Neuronal stem cell (in vitro differentiated cells): ENCODE measurements at places on chromosomes 5 and 9.

DNA sequence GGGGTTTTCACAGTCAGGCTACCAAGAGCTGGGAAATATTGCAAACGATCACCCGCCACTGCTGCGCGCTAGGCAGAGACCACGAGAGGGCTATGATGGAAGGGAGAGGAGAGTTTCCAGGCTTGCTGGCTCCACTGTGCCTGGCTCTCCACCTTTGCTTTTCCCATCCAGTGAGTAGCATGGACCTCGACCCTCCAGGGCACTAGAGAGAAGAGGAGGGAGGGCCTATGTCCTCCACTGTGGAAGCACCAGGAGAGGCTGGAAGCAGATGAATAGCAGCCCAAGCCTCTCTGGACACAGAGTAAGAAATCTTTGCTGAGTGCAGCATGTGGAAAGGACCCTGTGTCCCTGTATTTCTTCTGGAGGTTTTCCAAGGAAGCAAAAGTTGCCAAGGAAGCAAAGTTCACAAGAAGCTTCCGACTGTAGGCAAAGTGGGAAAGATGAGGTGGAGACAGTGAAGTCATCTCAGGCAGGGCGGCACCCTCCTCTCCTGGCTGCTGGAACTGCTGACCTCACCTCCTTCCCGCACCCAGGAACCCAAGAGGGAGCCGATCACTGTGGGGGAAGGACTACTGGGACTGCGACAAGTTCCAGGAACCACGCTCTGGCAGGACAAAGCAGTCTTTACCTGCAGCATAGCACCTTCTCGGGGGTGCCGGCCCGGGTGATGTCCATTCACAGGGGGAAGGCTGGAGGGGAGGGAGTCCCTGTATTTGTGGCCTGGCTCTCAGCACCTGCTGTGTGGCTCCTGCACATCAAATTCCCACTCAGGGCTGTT is 79.6 kb downstream of the CSNK1A1 start:
- no peak overlapping the region for H3K4me3 ChIP-seq
- no peaks in the 10 kb centered on the region for H3K4me1 ChIP-seq
- H3K36me3 ChIP-seq: no peaks in the 10 kb centered on the region
- H3K27me3 ChIP-seq: no peaks in the 10 kb centered on the region

DNA sequence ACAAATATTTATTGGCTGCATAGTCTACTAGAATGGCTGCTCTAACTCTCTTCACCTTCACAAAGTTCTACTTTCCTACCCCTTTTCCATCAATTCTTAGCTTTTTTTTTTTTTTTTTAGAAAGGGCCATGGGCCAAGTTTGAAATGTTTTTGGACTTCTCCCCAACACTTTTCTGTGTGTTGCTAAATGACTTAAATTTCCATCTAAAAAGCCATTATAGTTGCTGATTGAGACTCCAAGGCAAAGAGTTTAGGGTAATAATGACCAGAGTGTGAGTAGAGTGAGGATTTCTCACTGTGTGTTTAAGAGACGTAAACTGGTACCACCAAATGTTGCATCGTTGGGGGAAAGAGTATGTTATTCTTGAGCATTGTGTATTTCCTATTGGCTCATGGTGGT is 24.4 kb downstream of the TNC start:
- no peak overlapping the region for H3K4me3 ChIP-seq
- no peaks in the 10 kb centered on the region for H3K27me3 ChIP-seq

DNA sequence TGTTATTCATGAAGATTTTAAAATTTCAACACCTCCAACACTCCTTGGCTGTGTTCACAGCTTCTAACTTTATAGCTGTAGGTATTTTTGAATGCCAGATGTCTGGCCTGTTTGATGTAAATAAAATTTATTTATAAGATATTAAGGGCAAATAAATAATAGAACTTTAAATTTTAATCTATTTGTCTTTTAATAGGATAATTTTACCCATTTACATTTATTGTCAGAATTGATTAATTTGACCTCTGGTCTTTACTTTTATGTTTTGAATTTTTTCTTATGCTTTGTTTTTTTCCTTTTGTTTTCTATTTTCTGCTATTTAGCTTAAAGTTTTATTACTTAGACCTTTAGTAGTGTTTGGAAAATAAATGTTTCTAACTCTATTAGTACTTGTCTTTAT is 94.6 kb downstream of the UGCG start:
- DNase-seq: no peak
- H3K4me1 ChIP-seq: no peaks in the 10 kb centered on the region
- no peaks in the 10 kb centered on the region for H3K36me3 ChIP-seq
- no peak overlapping the region for H3K4me3 ChIP-seq
- no peak overlapping the region for H3K27ac ChIP-seq

DNA sequence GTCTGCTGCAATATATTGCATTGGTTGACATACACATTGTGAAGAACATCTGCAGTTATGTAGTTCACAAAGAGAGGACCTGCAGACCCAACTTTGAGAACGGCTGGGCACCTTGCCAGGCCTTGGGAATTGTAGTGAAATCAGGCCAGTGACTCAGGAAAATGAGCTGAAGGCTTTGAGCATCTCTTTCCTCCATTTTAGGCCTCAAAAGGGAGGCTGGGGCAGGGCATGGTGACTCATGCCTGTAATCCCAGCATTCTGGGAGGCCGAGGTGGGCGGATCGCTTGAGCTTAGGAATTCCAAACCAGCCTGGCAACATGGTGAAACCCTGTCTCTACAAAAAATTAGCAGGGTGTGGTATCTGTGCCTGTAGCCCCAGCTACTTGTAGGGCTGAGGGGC is 1.4 kb upstream of the IPPK start:
- DNase-seq: no peak
- peaks cover 9% of the 10 kb centered on the region for H3K4me1 ChIP-seq
- H3K36me3 ChIP-seq: peaks cover 2% of the 10 kb centered on the region
- no peak overlapping the region for H3K4me3 ChIP-seq

- DNase-seq: no peak
- H3K36me3 ChIP-seq: no peaks in the 10 kb centered on the region
- H3K4me1 ChIP-seq: peaks cover 6% of the 10 kb centered on the region
- H3K27ac ChIP-seq: no peak overlapping the region
- no peak overlapping the region for H3K4me3 ChIP-seq
Measured at GRCh38 chr9:132006677-132007370, 72.8 kb downstream of the MED27 start.

DNA sequence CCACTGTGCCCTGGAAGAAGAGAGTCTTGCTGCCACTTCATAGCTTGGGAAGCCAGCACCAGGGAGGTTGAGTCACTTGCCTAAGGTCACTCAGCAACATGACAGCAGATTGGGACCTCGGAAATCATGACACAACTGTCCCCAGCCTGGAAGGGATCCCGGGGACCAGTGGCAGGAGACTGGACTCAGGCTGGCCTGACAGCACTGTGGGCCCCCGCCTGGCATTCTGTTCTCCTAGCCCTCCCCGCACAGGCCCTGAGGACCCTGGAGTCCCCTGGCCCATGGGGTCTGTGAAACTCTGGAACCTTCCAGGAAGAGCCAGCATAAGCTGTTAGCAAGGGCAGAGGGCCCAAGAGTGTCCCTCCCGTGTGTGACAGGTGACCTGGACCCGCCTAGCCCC is 64.9 kb downstream of the COL5A1 start:
- H3K36me3 ChIP-seq: no peaks in the 10 kb centered on the region
- no peak overlapping the region for H3K27ac ChIP-seq
- H3K4me1 ChIP-seq: peaks cover 3% of the 10 kb centered on the region
- H3K27me3 ChIP-seq: no peaks in the 10 kb centered on the region
- DNase-seq: no peak
